ENCODE measurements at places on chromosomes 11 and 22.

DNA sequence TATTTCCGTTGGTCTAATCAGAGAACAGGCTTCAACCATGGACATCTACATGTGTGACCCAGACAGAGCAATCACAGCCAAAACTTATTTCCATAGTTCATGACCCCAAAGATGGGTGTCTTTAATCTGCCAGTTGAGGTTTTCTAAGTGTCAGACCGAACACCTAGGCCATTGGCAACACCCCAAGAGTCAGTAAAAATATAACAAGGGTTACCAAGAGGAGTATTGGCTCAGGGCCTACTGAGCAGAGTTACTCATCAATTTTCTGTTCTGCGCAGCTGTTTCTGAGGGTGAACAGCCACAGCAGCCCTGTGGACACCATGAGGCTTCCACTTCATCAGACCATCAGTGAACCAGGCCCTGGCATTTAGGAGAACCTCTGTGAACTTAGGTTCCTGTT, 18.8 kb downstream of the GUCD1 start:
- DNase-seq: no peak

DNA sequence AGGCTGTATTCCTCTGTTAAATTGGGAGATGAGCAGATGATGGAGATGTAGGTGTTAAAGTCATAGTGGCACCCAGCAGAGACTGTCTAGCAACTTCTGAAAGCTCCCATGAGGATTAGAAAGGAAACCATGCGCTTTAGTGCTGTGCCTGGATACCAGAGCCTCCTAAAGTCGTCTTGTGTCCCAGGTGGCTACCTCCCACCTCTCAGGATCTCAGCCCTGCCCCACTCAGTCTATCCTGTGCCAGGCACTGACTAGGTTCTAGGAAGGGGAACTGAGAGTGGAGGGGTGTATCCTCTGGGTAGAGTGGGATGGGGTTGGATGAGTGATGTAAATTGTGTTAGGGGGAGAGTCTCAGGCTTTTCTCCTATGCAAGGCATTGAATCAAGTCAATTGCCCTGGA, 60.2 kb downstream of the KIAA1671 start:
- no peak for DNase-seq

DNA sequence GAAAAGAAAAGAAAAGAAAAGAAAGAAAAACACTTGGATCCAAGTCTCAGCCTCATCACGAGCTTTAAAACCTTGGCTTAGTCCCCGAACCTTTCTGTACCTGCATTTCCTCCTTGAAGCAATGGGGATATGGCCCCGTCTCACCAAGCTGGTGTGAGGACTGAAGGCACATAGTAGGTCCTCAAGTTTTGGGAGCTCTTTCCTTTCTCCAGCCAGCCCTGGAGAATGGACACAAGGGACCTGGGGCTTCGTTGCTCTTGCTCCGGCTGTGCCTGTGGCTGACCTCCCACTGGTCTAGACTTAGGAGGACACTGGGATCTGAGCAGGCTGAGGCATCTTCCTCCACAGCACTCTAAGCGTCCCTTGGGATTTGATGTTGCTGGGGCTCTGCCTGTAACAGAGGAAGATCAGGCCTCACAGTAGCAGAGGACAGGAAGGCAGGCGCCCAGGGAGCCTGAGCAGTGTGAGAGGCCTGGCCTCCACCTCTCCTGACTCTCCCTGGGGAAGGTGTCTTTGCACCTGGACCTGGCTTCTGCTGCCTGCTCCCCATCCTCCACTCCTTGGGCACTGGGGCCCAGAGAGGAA, 32.8 kb downstream of the KCNC1 start:
- DNase-seq: no peak

- no peak for DNase-seq
These were observed 865.0 kb downstream of the JRKL start for GRCh38 chr11:97254790-97255189.

DNA sequence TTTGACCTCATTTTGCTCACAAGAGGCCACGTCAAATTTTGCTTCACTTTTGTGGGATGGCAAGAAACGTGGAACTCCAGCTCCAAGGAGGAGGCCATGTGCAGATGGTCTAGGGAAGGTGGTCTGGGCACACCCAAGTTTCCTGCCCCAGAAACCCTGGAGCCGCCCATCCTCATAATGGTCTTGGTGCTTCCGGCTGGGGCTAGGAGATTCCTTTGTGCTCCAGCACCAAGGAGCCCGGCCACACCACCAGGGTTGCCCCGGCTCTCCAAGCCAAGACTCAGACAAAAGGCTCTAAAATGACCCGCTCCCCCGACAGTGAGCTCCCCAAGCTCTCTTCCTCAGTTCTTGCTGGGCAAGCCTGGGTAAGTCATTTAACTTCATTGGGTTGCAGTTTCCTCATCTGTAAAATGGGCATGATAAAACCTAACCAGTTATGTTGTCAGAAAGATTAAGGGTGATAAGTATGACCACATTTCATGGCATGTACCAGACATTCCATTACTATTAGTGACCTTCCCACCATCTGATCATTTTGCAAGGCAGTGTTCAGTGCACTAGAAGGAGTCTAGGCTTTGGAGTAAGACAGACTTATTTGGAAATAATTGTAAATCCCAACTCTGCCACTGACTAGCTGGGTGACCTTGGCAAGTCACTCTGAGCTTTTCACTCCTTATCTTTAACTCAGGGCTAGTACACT, 23.3 kb downstream of the DKK3 start:
- no peak for DNase-seq

- DNase-seq: no peak
These were observed 121.5 kb downstream of the CHST1 start for GRCh38 chr11:45543808-45544422.

DNA sequence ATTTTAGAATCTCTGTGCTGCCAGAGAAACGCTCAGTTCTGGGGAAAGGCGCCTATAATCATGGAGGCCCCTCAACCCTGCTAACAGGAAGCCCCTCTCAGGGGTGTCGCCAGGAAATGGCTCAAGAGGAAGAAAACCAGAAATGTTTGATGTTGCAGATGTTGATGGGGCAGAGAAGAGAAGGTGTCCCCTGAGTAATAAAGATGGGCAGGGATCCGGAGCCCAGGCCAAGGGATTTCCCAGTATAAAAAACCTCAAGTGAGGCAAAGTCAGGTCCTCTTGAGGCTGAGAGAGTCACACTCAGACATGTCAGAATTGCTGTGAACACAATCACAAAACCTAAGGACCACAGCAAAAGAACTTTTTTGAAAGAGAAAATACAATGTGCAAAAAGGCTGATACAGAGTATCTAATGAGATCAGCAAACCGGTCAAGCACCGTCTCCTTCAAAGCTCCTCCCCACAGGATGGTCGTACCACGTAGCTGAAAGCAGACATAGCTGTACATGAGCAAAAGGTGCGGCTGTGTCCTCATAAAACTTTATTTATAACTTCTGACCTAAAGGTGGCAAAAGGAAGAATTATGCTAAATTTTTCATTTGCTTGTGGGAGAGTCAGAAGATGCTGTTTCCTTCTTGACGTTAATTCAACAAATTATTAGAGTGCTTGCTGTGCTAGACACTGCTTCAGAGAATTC, 12.2 kb downstream of the MOV10L1 start:
- DNase-seq: no peak

DNA sequence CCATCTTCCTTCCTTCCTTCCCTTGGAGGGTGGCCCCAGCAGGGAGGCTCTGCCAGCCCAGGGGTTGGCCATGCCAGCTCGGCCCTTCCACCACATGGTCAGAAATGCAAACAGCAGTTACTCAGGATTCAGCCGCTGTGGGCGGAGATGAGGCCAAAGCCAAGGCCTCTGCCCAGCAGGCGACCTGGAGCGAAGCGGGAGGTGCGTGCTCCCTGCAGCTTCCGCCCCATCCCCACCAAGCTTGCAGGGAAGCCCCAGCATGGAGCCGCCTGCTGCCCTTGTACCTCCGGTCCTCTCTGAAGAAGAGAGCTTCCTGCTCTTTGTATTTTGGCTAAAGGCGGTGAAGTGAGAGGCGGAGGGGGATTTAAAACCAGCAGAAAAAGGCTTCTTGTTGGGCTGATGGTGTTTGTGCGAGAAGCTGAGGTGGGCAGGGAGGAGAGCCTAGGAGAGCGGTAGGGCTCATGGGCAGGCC, 50.4 kb downstream of the ANO1 start:
- no peak for DNase-seq

DNA sequence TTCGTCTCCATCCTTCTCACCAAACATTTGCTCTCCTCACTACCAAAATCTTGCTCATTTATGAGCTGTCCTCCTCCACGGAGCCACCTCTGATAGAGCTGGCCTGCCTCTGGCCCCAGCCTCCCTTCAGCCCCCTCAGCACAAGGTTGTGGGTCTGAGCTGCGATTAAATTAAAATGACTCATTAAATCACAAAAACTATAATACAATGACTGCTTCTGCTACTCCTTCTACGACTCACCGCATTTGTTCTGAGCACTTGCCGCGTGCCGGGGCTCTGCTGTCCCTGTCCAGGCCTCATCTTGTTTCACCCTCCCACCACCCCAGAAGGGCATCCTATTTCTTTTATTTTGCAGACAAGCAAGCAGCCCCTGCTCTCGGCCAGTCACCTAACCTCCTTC, 49.2 kb upstream of the TIMP3 start:
- no peak for DNase-seq

GRCh38 chr11:119347940-119348605, 1.6 kb upstream of the MFRP start:
- DNase-seq: no peak
